ENCODE measurements at places on chromosomes 2 and 18.
A peak's percentile ranks its signal among the peaks of the same experiment; 100 is the strongest.

DNA sequence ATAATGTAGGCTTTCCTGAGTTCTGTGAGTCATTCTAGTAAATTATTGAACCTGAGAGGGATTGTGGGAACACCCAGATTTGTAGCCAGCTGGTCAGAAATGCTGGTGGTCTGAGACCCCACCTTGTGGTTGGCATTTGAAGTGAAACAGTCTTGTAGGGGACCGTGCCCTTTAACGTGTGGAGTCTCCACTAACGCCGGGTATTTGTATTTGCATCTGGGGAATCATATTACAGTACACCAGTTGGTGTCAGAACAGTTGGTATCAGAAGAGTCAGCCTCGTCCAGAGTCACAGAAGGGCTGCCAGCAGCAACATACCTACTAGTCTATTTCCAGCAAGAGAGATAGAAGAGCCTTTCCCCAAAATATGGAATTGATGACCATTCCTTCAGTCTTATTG, 38.3 kb upstream of the PTPN4 start:
- H3K4me3 ChIP-seq, result no peak overlapping the region
- H3K27me3 ChIP-seq, result no peaks in the 10 kb centered on the region
- DNase-seq, result no peak
- H3K36me3 ChIP-seq, result no peaks in the 10 kb centered on the region
- H3K4me1 ChIP-seq, result no peaks in the 10 kb centered on the region
- H3K27ac ChIP-seq, result no peak overlapping the region

DNA sequence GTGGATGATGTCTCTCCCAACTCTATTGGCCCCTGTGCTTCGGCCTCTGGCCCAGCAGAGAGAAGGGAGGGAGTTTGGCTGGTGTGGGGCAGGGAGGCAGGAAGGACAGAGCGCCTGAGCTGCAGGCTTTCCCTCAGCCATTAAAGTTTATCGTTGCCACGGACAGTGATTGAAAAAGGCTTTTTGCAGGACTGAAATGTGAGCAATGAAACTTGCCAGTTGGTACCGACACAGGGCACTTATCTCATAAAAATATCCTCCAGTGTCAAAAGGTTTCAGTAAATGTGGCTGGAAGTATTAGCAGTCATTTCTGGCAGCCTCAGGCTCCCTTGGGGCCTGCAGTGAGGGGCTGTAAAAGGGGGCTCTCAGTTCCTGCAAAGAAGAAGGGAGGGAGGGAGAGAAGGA, 169.2 kb downstream of the GLI2 start:
- H3K27me3 ChIP-seq, result no peaks in the 10 kb centered on the region
- no peak for DNase-seq
- H3K4me3 ChIP-seq, result no peak overlapping the region
- H3K27ac ChIP-seq, result no peak overlapping the region
- H3K36me3 ChIP-seq, result peaks cover 39% of the 10 kb centered on the region

GRCh38 chr18:47250391-47251046, 941 bp downstream of the SKOR2 start:
- H3K4me1 ChIP-seq, result no peaks in the 10 kb centered on the region
- H3K27ac ChIP-seq, result no peak overlapping the region
- no peaks in the 10 kb centered on the region for H3K36me3 ChIP-seq
- DNase-seq, result no peak
- no peak overlapping the region for H3K4me3 ChIP-seq

- peak; percentile 47 for DNase-seq
- H3K27me3 ChIP-seq, result no peaks in the 10 kb centered on the region
- H3K36me3 ChIP-seq, result no peaks in the 10 kb centered on the region
- no peak overlapping the region for H3K27ac ChIP-seq
- H3K4me3 ChIP-seq, result no peak overlapping the region
Measured at GRCh38 chr18:56067969-56068671, 480.1 kb upstream of the TCF4 start.

- peaks cover 8% of the 10 kb centered on the region for H3K27me3 ChIP-seq
- no peak overlapping the region for H3K4me3 ChIP-seq
- no peak overlapping the region for H3K27ac ChIP-seq
Measured at GRCh38 chr2:108154366-108155061, 85.3 kb upstream of the SULT1C3 start.
